ENCODE measurements at places on chromosomes 13 and 19.

- DNase-seq = no peak
These were observed 6.3 kb downstream of the VSTM2B start for GRCh38 chr19:29532097-29532496.

DNA sequence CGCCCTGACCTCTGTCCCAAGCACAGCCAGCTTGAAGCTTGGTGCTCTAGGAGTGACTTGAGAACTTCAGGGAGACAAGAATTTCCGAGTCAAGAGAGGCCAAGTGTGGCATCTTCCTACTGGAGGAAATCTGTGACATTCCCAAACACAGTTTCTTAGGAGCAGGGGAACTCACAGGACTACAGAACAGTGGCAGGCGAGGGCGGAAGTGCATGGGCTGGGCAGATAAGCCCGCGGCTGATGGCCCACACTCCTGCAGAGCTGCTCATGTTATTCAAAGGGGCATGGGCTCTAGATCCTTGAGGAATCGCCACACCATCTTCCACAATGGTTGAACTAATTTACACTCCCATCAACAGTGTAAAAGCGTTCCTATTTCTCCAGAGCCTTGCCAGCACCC lies 168.8 kb downstream of the KATNAL1 start:
- DNase-seq = no peak

DNA sequence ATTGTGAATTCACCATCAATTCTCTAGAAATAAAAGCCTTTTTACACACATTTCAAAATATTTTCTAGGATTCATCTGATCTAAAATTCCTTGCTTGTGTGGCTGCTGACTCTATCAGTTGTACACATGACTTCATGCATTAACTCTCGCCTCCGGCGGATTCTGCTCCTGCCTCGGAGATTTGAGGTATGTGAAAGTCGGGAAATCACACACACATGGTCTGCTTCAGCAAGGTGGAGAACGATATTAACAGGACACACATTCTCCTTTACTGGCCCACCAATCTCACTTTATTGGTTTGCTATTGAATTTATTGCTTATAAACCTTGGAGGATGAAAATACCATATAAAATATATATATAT lies 855.7 kb downstream of the SLITRK5 start:
- no peak for DNase-seq

- DNase-seq = no peak
These were observed 5.4 kb upstream of the PLPP2 start for GRCh38 chr19:296476-297225.

DNA sequence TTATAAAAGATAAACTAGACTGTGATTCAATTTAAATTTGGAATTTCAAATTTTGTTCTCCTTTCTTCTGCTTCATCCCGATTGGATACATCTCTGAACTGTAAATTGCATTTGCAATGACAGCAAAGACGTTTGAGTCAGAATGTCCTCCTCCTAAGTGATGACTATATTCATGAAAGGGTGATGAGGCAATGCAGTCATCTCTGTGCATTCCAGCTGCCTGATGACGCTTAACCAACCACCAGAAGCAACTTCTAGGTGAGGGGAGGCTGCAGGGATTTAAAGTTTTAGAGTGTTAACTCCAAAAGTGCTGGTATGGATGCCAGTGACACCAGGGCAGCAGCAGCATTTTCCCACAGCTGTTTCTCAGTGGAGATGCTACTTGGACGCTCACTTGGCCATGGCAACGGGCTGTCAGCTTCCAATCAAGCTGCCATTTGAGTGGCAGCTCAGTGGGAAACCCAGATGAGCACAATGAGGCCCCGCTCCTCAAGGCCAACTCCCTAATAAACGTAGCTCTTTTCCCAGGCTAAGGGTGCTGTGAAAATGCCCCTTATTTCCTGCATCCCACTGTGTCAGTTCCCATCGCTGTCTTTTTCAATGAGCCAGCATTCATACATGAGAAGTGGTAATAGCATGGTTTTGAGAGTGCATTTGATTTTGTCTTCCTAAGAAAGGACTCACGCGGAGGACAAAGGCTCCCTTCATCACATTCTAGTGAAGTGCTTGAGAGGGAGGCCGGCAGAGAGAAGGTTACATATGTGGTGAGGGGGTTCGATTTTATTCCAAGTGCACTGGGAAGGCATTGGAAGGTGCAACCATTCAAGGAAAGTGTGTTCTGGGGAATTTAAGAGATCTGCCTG lies 45.2 kb upstream of the AMER2 start:
- no peak for DNase-seq

GRCh38 chr13:30406779-30407416 lies 15.4 kb upstream of the UBE2L5 start:
- DNase-seq = no peak

DNA sequence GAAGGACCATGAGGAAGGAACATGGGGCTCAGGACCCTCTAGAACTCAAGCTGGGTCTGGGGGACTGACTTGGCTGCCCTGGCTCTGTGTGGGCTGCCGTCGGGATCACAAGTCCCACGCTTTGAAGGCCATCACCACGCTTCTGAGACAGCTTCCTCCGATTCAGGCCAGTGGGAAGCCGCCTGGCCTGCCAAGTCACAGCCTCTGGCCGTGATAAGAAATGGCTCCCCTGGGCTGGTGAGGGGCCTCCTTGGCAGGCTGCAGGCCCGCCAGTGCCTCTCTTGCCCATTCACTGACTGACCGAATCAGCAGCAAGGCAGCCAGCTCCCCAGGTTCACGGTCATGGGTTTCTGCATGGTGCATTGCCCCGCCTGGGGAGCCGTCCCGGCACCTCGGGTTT lies 48.8 kb downstream of the COMP start:
- DNase-seq = no peak

GRCh38 chr13:50422181-50423148 lies 407.2 kb downstream of the KCNRG start:
- DNase-seq = no peak

DNA sequence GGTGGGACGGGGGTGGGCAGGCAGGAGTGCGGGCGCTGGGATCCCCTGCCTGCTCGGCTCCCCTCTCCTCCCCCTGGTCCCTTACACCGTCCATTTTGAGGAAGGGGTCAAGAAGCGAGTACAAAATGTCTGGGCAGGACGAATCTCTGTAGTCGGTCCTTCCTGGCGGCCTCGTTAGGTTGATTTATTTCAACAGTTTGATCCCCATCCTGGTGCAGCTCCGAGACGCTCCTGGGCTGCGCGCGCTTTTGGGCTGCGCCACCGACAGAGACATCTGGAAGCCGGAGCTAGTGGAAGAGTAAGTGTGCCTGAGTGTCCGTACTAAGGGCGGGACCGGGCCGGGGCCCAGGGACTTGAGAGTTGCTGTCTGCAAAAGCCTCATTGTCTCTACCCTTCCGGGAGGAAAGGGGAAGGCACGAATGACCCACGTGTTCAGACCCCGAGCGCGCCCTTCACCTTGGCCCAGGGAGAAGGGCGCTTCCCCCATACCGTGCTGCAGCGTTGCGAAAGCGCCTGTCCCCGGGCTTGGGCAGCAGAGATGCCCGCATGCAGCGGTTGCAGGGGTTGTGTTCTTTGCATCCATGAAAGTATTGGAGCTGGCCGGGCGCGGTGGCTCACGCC lies 1.8 kb downstream of the ZNF114 start:
- DNase-seq = no peak

Measured in non-pigmented ciliary epithelial cell (primary cell).